B cell (primary cell): ENCODE measurements at places on chromosomes 13 and 19. TPM values are rescaled to one million over a fixed set of nuclear protein-coding genes. Genes with fewer than 3 reads are reported as not detected.

Gene ZNF548
- 52.5 and 92.7 TPM in 2 replicates for polyA plus RNA-seq

Gene SHANK1
- polyA plus RNA-seq: 0.03 TPM in 1 of 2 replicates, not detected in the other

Gene SIX5
- polyA plus RNA-seq: 1.4 and 1.5 TPM in 2 replicates

Gene LRFN3
- 0.62 and 0.79 TPM in 2 replicates for polyA plus RNA-seq

Gene UBE2L5
- polyA plus RNA-seq: 0.16 TPM in 2 replicates

- no peaks in the 10 kb centered on the region for H3K36me3 ChIP-seq
- no peak overlapping the region for H3K4me3 ChIP-seq
- DNase-seq: no peak
- no peaks in the 10 kb centered on the region for H3K4me1 ChIP-seq
Measured at GRCh38 chr19:48556163-48556562, 4.2 kb downstream of the SULT2B1 start.

- DNase-seq: peak; percentile 66
- peaks cover 23% of the 10 kb centered on the region for H3K4me1 ChIP-seq
- no peak overlapping the region for H3K27ac ChIP-seq
- no peaks in the 10 kb centered on the region for H3K27me3 ChIP-seq
Measured at GRCh38 chr19:2461751-2462634, 5.2 kb upstream of the LMNB2 start.

- no peak for DNase-seq
- H3K36me3 ChIP-seq: no peaks in the 10 kb centered on the region
- H3K4me1 ChIP-seq: peaks cover 20% of the 10 kb centered on the region
- H3K27ac ChIP-seq: peak within 1 kb of the TSS; percentile 76
- H3K27me3 ChIP-seq: no peaks in the 10 kb centered on the region
Measured at GRCh38 chr13:43879755-43880181, at the start of gene LACC1. Gene LACC1 (plus strand): TSS chr13:43879904. CDS start chr13:43880986, 1,082 bp downstream.

DNA sequence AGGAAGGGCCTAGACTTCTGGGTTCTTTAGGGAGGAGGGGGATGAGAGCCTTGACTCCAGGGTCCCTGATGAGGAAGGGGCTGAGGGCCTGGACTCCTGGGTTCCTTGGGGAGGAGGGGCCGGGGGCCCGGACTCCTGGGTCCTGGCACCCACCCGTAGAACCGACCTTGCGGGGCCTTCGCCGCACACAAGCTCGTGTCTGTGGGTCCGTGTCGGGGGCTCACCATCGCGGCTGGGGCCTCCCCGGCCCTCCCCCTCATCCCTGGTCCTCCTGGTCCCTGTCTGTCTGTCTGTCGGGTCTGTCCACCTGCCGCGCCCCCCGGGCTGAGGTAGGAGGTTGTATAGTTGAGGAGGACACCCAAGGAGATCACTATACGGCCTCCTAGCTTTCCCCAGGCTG, 662 bp upstream of the SPACA6 start:
- no peaks in the 10 kb centered on the region for H3K36me3 ChIP-seq
- H3K4me3 ChIP-seq: no peak overlapping the region
- H3K4me1 ChIP-seq: peaks cover 25% of the 10 kb centered on the region
- no peak overlapping the region for H3K27ac ChIP-seq
- no peak for DNase-seq

DNA sequence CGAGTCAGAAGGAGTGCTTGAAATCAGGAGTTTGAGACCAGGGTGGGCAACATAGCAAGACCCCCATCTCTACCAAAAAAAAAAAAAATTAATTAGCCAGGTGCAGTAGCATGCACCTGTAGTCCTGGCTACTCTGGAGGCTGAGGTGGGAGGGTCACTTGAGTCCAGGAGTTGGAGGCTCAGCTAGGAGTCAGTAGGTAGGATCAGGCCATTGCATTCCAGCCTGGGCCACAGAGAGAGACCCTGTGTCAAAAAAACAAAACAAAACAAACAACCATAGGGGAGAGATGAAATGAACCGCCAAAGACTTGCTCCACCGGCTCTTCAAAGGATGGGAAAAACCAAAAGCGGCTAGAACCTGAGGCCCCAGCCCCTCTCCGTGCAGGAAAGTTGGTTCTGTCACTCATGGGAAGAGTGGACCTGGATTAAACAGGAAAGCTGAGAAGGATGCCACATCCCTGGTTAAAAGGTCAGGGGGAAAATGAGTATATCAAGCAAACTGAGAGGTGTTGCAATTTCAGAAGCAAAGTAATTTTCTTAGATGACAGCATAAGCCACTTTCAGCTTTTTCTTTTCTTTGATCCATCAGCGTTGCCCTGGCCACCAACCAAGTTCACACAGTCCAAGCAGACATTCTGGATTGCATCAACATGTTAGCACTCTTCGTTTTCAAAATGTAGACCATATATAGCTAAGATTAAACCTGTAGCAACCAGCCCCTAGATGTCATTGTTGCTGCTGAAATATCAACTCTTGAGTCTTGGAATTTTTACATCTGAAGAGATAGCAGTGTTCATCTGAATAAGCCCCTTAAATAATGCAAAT, 8.9 kb upstream of the ZNF507 start:
- no peaks in the 10 kb centered on the region for H3K36me3 ChIP-seq
- H3K27me3 ChIP-seq: no peaks in the 10 kb centered on the region
- H3K4me3 ChIP-seq: no peak overlapping the region
- no peaks in the 10 kb centered on the region for H3K4me1 ChIP-seq
- H3K27ac ChIP-seq: no peak overlapping the region
- DNase-seq: no peak

DNA sequence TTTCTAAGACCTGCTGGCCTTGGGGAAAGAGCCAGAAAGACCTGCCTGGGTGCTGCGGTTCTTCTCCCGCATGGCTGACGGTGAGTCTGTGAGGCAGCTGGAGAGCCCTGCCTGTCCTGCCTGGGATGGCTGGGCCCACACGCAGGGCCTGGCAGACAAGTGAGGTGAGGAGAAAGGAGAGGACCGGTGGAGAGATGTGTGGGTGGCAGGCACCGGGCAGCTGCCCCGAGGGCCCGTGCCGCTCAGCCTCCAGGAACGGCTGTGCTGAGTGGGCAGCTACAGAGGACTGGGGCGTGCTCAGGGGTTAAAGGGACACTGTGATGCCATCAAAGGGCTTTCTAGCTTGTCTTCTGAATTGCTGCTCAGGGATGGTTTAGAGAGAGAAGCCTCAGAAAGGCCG, 53.8 kb downstream of the MLLT1 start:
- H3K27me3 ChIP-seq: no peaks in the 10 kb centered on the region
- no peaks in the 10 kb centered on the region for H3K4me1 ChIP-seq
- H3K36me3 ChIP-seq: peaks cover 38% of the 10 kb centered on the region
- H3K4me3 ChIP-seq: no peak overlapping the region

DNA sequence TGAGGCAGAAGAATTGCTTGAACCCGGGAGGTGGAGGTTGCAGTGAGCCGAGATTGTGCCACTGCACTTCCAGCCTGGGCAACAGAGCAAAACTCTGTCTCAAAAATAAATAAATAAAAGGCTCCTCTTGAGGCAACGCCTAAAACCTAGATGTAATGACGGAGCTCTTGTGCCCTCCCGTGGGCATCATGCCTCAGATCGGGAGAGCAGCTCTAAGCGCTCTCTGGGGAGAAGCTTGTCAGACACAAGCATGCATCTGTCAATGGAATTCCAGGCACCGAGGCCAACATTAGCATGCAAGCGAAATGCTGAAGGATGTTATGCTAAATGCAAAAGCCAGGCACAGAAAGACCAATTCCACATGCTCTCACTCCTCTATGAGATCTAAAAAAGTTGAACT, 45.6 kb upstream of the MRI1 start:
- H3K27me3 ChIP-seq: no peaks in the 10 kb centered on the region
- no peak overlapping the region for H3K4me3 ChIP-seq
- no peaks in the 10 kb centered on the region for H3K36me3 ChIP-seq
- no peaks in the 10 kb centered on the region for H3K4me1 ChIP-seq

DNA sequence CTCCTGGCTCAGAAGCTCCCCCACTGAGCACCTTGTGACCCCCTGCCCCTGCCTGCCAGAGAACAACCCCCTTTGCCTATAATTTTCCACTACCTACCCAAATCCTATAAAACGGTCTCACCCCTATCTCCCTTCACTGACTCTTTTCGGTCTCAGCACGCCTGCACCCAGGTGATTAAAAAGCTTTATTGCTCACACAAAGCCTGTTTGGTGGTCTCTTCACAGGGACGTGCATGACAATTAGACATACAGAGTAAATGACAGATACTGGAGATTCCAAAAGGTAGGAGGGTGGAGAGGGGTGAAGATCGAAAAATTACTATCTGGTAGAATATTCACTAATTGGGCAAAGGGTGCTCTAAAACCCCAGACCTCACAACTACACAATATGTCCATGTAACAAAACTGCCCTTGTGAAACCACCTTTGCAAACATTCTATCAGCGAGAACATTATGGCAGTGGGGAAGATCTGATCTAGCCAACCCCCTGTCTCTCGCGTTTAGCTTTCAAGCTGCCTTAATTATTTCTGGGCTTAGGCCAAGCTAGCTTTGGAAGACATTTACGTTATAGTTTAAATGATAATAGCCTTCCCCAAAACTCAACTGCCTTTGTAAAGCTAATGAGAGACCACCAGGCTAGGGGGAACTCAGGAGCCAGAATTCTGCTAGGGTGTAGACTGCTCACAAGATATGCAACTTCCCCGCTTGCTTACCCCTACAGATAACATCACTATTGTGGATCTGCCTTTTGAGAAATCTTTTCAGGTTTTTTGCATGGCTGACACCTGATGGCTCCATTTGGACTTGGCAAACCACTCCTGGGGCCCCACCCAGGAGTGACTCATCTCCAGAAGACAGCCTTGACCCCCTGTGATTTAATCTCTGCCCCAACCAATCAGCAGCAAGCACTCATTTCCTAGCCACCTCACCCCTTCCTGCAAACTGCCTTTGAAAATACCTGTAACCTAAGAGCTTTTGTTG, 1534.0 kb upstream of the SPRY2 start:
- H3K4me3 ChIP-seq: no peak overlapping the region
- H3K36me3 ChIP-seq: no peaks in the 10 kb centered on the region
- DNase-seq: no peak
- no peak overlapping the region for H3K27ac ChIP-seq

DNA sequence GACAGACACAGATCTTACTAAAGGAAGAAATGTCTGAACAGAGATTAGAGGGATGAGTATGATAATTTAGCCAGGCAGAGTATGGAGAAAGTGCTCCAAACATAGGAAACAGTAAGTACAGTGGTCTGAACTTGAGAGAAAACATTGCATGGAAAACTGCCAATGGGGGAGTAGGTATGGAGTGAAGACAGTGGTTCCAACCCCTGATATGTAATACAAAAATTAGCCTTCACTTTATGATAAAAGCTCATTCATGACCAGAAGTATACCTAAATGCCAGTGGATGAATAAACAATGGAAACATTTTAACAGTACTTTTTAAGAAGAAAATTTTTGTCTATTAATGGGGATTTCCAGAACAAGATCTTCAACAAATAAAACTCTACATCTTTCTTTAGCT, 334.0 kb downstream of the DIAPH3 start:
- no peaks in the 10 kb centered on the region for H3K4me1 ChIP-seq
- H3K27me3 ChIP-seq: no peaks in the 10 kb centered on the region
- no peak overlapping the region for H3K4me3 ChIP-seq

- no peaks in the 10 kb centered on the region for H3K27me3 ChIP-seq
- H3K4me3 ChIP-seq: no peak overlapping the region
- DNase-seq: no peak
- no peak overlapping the region for H3K27ac ChIP-seq
Measured at GRCh38 chr19:19423322-19423721, 17.8 kb downstream of the GATAD2A start.

DNA sequence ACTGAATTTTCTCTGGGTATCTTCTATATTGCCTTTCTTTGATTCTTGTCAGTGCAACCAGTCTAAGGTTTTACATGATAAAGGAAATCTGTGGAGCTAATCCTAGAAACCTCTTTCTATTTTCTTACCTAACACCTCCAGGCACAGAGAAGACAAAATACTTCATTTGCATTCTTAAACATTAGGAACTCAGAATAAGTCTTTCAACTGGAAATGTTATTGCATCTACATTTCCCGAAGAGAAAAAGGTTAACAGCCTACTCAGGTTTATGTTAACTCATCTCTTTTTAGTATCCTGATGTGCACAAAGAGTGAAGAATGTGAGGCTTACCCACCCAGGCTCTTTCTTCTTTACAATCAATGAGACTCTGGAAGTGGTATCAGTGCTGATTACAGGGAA, 106.7 kb downstream of the PCCA start:
- no peak for DNase-seq
- H3K27me3 ChIP-seq: no peaks in the 10 kb centered on the region
- no peaks in the 10 kb centered on the region for H3K4me1 ChIP-seq
- H3K36me3 ChIP-seq: no peaks in the 10 kb centered on the region

- H3K4me3 ChIP-seq: no peak overlapping the region
- H3K36me3 ChIP-seq: no peaks in the 10 kb centered on the region
- no peaks in the 10 kb centered on the region for H3K27me3 ChIP-seq
- no peak overlapping the region for H3K27ac ChIP-seq
- no peak for DNase-seq
Measured at GRCh38 chr19:53897459-53897858, 11.6 kb upstream of the CACNG7 start.

- no peak overlapping the region for H3K27ac ChIP-seq
- H3K27me3 ChIP-seq: no peaks in the 10 kb centered on the region
- no peak for DNase-seq
Measured at GRCh38 chr13:99758460-99759162, 213.0 kb downstream of the ZIC5 start.

- H3K4me3 ChIP-seq: no peak overlapping the region
- H3K4me1 ChIP-seq: no peaks in the 10 kb centered on the region
- H3K27ac ChIP-seq: no peak overlapping the region
- DNase-seq: no peak
Measured at GRCh38 chr13:24032674-24033073, 127.8 kb upstream of the SPATA13 start.

DNA sequence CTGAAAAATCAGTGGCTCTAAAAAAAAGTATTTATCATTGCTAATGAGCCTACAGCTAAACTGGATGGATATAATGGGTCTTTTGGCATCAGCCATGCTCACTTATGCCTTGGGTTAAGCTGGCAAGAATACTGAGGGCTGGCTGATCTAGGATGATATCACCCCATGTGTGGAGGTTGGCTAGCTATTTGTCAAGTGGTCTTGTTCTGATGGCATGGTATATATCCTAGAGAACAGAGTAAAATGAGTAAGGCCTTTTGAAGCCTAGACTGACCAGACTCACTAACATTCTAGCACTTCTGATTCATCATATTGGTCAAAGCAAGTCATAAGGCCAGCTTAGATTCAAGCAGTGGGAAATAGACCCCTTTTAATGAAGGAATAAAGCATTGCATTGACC, 383.0 kb downstream of the SLITRK1 start:
- H3K27ac ChIP-seq: no peak overlapping the region
- DNase-seq: no peak
- no peaks in the 10 kb centered on the region for H3K27me3 ChIP-seq
- no peak overlapping the region for H3K4me3 ChIP-seq
- H3K4me1 ChIP-seq: no peaks in the 10 kb centered on the region
- no peaks in the 10 kb centered on the region for H3K36me3 ChIP-seq
